Stimulated activated CD8-positive, alpha-beta memory T cell treated with anti-CD3 and anti-CD28 coated beads, Interleukin-15, amount 100 ng/mL, for 48 hours (primary cell): ENCODE measurements at places on chromosomes 6 and 20.

DNA sequence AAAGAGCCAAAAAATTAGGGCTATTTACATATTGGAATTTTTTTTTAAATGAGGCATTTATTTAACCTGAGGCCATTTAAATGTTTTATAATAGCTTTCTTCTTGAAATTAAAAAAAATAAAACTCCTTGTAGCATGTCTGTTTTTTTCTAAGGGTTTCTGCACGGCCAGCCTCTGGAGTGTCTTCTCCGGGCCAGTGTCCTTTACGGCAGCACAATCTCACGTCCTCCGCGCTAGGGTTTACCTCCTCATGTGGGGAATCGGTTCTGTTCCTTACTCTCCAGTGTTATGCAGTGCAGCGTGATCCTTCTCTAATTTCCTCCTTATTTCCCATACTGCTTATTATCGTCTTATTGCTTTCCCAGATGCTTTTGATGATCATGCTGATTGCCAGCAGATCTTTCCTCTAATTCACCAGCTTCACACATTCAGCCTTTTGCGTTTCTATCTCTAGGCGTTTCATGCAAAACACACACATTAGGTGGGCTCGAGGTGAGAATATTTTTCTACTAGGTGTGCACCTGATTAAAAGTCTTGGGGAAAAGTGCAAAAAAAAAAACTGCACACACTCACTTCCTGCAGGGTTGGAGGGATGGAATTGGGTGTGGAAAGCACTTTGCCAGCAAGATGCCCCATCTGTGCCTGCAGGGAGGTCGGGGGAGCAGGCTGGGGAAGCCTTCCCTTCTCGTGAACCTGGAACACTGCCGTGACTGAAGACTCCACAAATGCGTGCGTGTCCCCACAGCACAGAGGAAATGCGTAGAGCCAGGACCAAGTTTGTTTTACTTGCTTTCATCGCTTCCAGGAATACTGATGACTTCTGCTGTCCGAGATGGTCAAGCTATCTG lies 56.1 kb downstream of the PSMG4 start:
- DNase-seq = no peak

- DNase-seq = no peak
Observed at GRCh38 chr20:62576815-62577489, 65.4 kb upstream of the SLCO4A1 start.

GRCh38 chr20:38134427-38135270 lies 30.4 kb downstream of the TGM2 start:
- no peak for DNase-seq

DNA sequence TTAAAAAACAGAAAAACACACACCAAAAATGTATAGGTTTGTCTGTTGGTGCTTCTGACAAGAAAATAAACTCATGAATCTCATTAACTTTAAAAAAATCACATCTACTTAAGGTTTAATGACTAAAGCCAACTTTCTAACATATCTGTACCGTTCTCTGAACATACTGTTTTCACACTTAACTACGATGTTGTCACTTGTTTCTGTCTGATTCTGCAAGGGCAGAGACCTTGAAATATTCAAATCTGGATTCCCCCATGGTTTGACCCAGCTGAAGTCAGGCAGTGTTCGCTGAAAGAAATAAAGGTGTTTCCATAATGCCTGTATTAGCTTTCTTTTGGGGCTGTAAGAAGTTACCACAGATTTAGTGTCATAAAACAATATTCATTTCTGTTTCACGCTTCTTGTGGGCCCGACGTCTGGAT lies 2.7 kb upstream of the ASXL1 start:
- no peak for DNase-seq

DNA sequence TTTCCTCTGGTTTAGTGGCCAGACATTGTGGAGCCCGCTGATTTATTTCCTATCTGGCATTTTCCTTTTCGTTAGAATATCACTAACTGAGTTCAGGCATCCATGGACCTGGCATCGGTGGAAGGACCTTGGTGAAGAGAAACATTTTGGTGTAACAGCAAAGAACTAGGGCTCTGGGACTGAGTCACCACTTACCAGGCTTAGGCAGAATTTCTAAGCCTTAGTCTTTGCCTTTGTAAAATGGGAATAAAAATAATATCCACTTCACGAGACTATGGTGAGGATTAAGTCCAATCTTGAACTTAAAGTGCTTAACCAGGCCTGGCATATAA lies 42.0 kb upstream of the ENPP1 start:
- no peak for DNase-seq

GRCh38 chr20:52847029-52847660 lies 125.0 kb upstream of the TSHZ2 start:
- DNase-seq = no peak

- no peak for DNase-seq
Observed at GRCh38 chr6:40668203-40668602, 81.0 kb upstream of the LRFN2 start.

GRCh38 chr6:112249489-112249888 lies 4.9 kb downstream of the LAMA4 start:
- DNase-seq = no peak

DNA sequence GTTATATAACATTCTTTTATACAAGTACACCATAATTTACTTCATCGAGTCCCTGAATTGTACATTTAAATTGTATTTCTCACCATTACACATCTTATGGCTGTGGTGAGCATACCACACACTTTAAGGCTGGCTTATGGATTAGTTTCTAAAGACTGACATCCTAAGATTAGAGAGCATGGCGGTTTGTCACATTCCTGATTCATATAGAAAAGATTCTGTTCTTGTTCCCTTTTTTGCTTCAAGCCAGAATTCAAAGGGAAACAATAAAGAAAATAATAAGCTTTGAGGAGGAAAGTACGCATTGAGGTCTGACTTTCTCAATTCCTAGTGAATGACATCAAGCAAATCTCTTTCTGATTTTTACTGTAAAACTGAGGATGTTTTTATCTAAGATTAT lies 2.5 kb downstream of the BTN1A1 start:
- no peak for DNase-seq

DNA sequence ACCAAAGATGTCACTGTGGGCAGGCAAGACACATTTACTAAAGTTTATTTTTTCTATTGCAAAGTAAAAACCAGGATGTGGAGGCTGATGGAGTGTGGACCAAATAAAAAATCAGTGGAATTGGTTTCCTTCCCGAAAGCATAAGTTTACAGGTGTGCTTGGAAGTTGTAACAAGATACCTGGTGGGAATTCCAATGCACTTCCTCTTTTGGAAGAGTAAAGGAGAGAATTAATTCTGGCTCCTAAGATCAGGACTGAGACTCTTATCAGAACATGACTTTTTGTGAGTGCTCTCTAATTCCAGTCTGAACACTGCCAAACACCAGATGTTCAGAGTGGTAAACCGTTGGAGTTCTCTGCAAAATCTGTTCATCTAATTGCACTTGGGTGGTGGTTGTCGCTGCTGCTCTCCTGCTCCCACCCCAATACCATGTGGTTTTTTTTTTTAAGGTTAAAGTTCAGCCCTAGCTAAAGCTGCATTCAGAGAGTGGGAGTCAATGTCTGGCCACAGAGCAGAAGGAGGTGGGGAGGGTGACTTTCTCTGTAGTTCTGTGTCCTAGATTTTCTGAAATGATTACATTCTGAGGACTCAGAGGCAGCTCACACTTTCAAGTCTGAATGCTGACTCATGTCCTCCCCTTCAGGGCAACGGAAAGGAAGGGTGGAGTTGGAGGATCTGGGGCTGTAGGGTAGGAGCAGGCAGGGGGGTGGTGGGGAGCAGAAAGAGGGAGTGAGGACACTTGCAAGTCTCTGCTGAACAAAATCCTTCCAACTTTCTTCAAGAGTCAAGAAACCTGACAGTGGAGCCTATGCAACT lies 275.8 kb upstream of the PRDM1 start:
- DNase-seq = peak; percentile 43

GRCh38 chr20:62916703-62917476 lies 9.4 kb downstream of the DIDO1 start:
- DNase-seq = no peak
